ENCODE measurements at places on chromosomes 1 and 21.

DNA sequence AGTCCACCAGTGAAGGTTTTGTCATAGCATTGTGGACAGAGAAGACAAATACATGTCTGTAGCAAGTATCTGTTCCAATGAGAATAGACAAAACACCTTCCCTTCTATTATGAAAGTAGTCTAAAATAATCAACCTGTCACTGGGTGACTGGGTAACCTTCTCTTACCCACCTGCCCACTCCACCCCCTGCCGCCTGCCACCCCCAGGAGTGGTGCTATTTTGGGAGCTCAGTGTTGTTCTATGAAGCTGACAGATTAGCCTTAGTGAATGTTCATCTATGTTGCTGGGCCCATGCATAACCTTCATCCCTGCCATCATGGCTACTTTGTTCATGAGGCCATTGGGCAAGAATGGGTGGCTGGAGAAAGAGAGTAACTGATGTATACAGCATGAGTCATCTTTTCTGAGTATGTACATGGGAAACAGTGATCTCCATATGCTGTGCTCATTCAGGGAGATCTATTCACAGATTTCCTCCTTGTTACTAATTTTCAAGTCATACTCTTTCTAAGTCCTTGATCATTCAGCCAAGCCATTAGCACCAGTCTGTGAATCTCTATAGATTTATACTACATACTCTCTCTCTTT lies 24.8 kb downstream of the MARK1 start:
- no peak for DNase-seq

- DNase-seq: no peak
Measured at GRCh38 chr1:26335774-26336476, 18.0 kb downstream of the CRYBG2 start.

DNA sequence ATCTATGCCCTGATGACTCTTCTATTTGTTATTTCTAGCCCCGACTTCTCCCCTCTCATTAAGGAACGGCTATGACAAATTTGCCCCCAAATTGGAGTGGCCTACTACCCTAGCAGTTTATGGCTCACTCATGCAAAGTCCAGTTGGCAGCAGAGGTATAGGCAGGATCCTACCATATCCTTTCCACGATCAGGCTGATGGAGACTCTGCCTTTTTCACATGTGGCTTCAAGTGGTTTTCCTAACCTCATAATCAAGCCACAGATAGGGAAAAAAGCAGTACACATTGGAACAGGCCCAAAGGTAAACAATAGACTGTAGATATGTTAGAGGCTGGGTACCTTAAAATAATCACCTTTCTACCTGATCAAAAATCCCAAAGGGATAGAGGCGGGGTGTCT lies 292.5 kb downstream of the NCAM2 start:
- no peak for DNase-seq

- no peak for DNase-seq
Measured at GRCh38 chr1:61961009-61961408, 218.7 kb downstream of the PATJ start.

DNA sequence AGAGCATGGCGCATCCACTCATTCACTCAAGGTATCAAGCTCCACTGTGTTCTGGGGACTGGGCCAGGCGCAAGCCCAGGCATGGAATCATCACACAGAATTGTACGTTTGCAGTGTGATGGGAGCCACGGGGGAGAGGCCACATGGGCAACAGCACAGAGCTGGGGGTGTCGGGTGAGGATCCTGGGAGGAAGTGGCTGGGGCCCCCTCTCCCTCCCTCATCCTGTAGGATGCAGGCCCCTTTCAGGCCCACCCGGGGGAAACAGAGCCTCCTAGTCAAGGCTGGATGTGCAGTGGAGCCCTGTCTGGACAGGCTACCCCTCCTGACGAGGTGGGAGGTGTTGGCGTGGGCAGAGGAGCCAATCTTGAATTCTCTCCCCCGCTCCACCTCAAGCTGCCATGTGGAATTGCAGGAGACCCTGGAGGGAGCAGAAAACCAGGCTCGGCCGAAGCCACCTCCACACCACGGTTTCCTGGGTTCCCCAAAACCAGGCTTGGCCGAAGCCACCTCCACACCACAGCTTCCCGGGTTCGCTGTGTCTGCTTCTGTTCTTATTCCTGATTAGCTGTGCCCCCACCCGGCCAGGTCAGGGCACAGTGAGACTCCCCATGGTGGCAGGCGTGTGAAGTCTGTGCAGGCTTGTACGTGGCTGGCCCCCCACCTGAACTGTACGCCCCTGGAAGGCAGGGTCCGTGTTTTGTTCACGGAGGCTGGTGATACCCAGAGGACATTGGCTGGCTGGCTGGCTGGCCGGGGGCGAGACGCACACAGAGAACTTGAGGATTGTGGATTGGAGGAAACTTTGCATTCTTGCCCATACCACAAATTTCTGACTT lies 4.2 kb upstream of the C1orf174 start:
- no peak for DNase-seq

- no peak for DNase-seq
Measured at GRCh38 chr1:23383577-23384311, 14.1 kb upstream of the ZNF436 start.

All from cortex of kidney (tissue), 1 donor.